ENCODE measurements at places on chromosomes 3 and 15.

GRCh38 chr3:20648294-20648693 lies 462.3 kb upstream of the SGO1 start:
- DNase-seq, result no peak

- no peak for DNase-seq
Observed at GRCh38 chr3:180036092-180036670, 556 bp downstream of the PEX5L start.

- DNase-seq, result no peak
Observed at GRCh38 chr3:126836220-126836860, 132.3 kb downstream of the CHCHD6 start.

DNA sequence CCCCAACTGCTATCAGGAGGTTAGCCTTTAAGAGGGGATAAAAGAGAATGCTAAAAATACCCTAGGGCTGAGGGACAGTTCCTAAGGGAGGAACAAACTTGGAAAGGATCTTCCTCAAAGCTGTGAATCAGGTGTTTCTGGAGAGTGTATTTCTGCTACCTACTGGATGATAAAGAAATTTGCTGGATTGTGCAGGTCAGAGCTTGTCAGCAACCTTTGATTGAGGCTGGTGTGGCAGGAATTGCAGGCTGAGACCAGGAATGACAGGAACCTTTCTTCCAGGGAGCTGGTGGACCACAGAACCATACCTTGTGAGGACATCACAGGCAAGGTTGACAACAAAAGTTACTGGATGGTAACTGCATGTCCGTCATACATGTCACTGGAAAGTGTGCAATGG lies 14.6 kb upstream of the OR5K4 start:
- DNase-seq, result no peak

GRCh38 chr15:70054884-70055387 lies 42.8 kb downstream of the TLE3 start:
- DNase-seq, result no peak

DNA sequence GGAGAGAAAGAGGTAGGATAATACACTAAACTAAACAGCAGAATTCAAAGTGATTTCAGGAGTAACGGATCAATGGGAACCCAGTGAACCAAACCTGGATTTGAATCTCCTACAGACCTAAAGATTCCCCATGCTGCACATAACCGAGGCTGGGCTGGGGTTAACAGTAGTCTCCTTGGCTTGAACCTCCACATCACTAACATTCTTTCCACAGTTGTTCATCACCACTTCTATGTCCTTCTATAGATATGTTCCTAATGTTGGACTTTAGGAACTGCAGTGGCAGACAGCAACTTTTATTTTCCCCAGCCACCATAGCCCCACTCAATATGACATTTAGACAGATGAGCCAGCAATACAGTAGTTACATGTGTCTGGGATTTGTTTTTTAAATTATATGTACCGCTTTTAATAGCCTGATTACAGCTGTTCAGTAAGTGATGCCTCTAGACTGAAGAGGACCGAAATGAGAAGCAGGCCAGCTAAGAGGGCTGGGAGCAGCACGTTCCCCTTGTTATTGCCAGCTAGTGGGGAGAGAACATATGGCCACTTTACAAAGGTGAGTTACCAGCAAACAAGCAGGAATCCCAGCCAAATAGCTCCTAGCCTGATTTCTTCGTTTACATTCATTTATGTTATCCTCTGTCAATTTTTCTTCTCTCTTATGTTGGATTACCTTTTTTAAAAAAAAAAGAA lies 472.6 kb upstream of the CDIN1 start:
- DNase-seq, result peak; percentile 24

DNA sequence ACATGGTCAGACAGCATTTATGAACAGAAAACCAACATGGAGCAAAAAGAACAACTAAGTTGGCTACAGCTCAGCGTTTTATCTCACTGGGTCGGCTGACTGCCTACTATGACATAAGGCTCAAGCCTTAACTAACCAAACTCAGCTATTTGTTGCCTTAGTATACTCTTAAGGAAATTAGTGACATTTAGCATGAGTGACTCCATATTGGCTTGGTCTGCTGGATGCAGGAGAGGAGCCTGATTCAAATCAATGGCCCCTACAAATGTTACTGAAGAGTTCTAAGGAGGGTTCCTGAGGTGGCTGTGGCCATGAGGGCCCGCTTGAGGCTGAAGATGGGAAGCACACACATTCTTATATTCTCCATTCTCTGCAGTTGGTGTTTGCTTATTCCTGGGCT lies 20.1 kb upstream of the ALDH1L1 start:
- no peak for DNase-seq

DNA sequence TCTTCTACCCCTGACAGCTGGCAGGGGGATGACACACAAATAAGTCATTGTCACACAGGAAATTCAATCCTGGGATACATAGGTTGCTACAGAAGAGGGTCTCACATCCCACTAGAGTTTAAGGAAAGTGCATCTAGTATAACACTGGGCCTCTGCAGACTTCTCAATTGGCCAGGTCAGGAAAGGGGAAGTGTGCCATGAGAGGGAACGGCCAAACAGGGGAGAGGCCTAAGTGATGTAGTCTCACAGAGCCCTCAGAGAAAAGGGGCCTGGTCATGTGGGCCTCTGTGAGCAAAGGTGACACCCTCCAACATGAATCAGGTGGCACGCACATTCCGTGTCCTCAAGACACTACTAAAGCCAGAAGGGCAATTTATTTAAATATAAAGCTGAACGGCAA lies 11.2 kb downstream of the ZXDC start:
- DNase-seq, result no peak

- peak; percentile 63 for DNase-seq
Observed at GRCh38 chr15:81893182-81893835, 152.5 kb downstream of the MEX3B start.

DNA sequence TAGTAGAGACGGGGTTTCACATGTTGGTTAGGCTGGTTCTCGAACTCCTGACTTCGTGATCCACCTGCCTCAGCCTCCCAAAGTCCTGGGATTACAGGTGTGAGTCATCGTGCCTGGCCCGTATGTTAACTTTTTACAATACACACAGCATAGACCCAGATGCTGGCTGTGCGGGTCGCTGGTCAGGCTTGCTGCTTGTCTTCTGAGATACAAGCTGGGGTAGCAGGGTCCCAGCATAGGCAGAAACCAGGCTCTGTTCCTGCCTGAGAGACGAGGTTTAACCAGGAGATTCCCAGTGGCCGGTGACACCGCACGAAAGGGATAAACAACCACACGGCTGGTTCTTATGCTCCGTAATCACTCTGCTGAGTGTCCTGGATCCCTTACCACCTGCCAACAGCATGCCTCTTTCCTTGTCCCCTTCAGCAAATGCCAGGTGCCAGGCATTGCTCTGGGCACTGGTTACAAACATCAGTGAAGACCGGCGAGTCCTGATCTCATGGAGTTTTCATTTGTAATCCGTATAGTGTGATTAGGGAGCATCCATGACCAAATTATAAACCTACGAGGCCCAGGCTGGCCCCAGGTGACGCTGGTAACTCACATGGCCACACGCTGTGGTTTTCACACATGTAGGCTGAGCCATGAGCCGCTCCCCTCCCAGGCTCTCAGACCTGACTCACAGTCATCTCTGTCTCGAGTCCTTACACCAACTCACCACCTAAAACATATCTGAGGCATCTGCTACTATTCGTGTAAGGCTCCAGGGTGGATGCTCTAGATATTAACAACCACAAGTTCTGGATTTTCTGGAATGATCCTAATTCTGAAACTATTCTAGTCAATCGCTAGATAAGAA lies 125.7 kb downstream of the PDZRN3 start:
- DNase-seq, result no peak

DNA sequence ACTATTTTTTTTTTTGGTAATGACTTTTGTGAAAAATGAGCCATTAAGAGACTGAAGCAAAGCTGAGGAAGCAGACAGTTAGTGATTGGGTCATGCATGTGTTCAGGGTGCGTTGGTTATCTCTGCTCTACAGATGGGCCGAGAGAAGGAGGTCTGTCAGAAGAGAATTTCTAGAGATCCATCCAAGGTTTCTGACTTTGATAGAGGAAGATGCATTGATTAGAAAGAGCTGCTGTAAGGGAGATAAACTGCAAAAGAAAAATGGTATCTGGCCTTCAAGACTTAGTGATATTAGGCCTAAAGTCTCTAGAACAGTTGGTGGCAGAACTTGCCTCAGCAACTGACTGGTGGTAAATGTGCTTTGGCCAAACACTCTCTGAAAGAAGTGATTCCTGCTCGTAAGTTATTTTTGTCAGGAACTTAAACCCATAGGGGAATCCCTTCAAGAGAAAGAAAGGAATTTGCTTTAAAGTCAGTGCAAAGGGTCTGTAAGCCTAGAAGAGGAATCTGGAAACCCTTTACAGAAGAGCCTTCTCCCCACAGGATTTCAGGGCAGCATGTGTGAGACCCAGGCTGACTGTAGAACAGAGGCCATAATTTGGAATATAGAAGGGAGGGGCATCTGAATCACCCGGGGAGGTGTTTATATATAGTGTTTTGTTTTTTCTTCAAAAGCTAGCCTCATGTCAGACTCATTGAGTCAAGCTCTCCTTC lies 67.8 kb downstream of the OPA1 start:
- DNase-seq, result no peak

GRCh38 chr15:85707519-85708338 lies 87.0 kb downstream of the KLHL25 start:
- peak; percentile 52 for DNase-seq

DNA sequence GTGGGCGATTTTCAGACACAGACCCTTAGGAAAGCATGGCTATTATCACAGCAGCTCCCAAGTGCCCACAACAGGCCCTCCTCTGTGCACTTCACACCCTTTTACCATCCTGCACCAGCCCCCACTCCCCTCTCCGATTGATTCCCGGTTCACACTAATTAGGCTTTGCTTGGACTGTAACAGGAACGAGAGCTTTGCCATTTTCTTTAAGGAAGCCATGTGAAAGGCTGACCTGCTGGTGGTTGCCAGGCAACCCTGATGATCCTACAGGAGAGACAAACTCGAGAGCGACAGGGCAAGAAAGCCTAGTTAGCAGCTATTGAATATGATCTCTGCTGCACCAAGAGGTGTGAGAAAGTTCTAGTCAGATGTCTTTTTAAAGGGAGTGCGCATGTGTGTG lies 28.2 kb upstream of the DET1 start:
- no peak for DNase-seq

- no peak for DNase-seq
Observed at GRCh38 chr15:89150762-89151664, 62.8 kb downstream of the ABHD2 start.

- DNase-seq, result no peak
Observed at GRCh38 chr3:104198131-104198530, 1168.6 kb upstream of the ALCAM start.

GRCh38 chr3:44184319-44184953 lies 57.2 kb upstream of the TOPAZ1 start:
- DNase-seq, result peak; percentile 19

GRCh38 chr3:158109295-158109803 lies 540 bp upstream of the RSRC1 start:
- DNase-seq, result no peak

DNA sequence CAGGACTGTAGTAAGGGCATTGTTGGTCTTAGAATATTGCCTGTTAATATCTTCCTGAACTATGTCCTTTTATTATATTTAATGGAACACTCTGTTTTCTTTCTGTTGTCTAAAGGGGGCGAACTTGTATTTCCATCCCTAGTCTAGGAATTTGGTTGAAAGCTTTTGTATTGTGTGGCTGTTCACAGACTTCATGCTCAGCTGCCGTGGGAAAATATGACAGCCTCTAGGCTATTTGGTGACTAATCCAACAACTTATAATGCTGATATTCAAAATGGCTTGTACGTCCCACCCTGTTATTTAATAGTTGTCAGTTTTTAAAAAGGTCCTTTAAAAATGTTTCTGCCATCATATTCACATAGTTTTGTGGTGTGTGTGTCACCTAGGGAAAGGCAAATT lies 202.6 kb downstream of the KLHL25 start:
- no peak for DNase-seq

DNA sequence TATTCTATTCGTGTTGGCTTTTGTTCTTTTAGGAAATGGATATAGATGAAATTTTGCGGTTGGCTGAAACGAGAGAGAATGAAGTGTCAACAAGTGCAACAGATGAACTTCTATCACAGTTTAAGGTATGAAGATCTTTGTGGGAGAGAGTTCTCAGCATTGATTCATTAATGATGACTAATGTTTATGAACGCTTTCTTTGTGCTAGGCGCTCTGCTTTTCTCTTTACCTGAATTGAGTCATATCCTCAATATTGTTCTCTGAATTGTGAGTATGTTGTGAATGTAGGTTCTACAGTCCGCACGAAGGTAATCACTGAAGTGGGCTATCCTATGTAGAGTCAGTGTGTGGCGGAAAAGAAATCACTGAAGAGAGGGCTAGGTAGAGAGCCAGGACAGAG lies 81.2 kb downstream of the CHD2 start:
- DNase-seq, result no peak

DNA sequence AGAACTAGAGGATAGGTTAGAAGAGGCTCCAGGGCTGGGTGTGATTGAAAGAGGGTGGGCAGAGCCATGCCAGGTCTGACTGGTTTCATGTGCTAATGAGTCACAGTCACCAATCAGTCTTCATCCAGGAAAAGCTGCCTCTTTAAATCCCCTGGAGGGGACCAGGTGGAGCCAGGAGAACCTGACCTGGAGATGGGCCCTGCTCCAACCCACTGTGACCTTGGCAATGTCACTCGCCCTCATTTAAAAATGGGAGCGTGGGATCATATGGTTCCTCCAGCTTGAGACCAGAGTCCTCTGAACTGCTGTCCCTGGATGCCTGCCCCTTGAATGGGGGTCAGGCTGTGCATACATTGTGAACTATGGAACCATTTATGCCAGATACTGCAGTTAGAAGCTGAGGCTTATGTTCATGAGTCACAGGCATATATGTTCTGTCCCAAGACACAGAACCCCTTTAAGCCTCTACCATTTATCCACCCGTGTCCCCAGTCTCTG lies 23.0 kb downstream of the HES1 start:
- DNase-seq, result no peak

- no peak for DNase-seq
Observed at GRCh38 chr3:27504749-27505148, 20.6 kb upstream of the SLC4A7 start.
